ENCODE measurements at places on chromosomes 13 and 19. TPM values are rescaled to one million over a fixed set of nuclear protein-coding genes. Genes with fewer than 3 reads are reported as not detected.

The ZNF99 gene
- 0.16 TPM for total RNA-seq

The SLC25A41 gene
- total RNA-seq, result not detected

The EXOSC5 gene
- 20.6 TPM for total RNA-seq

The GPC6 gene
- total RNA-seq, result 4.9 TPM

The OXGR1 gene
- total RNA-seq, result 0.64 TPM

The NXNL1 gene
- not detected for total RNA-seq

The POLR2I gene
- total RNA-seq, result 44.2 TPM

The ZNF471 gene
- total RNA-seq, result 8.2 TPM

The ASF1B gene
- 0.66 TPM for total RNA-seq

The ATP8B3 gene
- total RNA-seq, result 1.4 TPM

The CCDC70 gene
- total RNA-seq, result not detected

The CYP2F1 gene
- not detected for total RNA-seq

The FFAR1 gene
- total RNA-seq, result not detected

The DPF1 gene
- not detected for total RNA-seq
